ENCODE measurements at places on chromosomes 13 and 19.

DNA sequence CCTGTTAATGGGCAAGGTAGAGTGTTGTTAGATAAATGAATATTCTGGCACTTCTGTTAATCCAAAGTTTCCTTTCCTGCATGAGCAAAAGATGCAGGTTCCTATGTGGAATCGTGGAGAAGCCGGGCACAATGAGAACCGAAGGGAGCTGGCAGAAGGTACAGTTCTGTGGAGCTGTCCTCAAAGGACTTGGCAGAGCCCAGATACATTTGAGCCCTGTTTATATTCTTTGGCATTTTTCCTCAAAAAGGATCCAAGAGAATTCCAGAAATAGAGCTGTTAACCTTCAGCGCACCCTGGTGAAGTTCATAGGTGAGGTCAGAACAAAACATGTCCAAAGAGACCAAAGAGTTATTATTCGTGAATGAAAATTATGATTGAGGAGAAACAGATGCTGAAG is 4.0 kb upstream of the DLEU7 start:
- no peak for DNase-seq

- no peak for DNase-seq
Measured at GRCh38 chr13:26551255-26551860, 6.1 kb upstream of the WASF3 start.

DNA sequence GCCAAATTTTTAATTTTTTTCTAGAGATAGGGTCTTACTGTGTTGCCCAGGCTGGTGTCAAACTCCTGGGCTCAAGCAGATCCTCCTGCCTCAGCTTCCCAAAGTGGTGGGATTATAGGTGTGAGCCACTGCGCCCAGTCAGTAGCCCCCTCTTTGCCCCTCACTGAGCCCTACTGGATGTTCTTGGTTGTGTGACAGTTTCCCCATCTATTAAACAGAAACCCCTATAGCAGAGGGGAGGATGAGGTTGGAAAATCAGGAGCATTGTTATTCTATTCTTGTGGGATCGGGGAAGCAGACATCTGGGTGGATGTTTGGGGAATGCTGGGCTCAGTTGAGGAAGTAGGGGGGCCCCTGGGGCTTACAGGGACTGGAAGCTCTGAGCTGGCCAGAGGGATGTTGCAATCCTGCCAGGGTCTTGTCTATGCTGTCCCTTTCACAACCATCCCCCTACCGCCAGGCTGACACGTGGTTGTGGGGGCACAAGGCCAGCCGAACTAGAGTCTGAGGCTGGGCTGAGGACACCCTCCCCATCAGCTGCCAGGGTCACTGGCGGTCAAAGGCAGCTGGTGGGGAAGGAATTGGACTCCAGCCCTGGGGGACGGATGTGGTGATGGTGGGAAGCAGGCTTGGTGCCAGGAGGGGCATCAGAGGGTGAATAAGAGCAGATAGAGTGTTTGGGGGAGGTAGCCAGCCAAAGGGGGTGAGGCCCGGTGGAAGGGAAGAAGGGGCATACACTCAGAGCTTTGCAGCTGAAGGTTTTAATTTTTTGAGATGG is 10.9 kb downstream of the APOC1 start:
- DNase-seq = no peak

- no peak for DNase-seq
Measured at GRCh38 chr13:41751734-41752445, 209.0 kb downstream of the VWA8 start.

- DNase-seq = no peak
Measured at GRCh38 chr19:35713904-35714495, 3.8 kb upstream of the KMT2B start.

GRCh38 chr13:64069892-64070291 is 2654.2 kb upstream of the PCDH20 start:
- no peak for DNase-seq

GRCh38 chr13:40220299-40220935 is 446.0 kb downstream of the FOXO1 start:
- peak; percentile 23 for DNase-seq

- no peak for DNase-seq
Measured at GRCh38 chr13:41085961-41086585, 24.8 kb downstream of the WBP4 start.

- no peak for DNase-seq
Measured at GRCh38 chr13:77492982-77493381, 42.5 kb upstream of the SCEL start.

DNA sequence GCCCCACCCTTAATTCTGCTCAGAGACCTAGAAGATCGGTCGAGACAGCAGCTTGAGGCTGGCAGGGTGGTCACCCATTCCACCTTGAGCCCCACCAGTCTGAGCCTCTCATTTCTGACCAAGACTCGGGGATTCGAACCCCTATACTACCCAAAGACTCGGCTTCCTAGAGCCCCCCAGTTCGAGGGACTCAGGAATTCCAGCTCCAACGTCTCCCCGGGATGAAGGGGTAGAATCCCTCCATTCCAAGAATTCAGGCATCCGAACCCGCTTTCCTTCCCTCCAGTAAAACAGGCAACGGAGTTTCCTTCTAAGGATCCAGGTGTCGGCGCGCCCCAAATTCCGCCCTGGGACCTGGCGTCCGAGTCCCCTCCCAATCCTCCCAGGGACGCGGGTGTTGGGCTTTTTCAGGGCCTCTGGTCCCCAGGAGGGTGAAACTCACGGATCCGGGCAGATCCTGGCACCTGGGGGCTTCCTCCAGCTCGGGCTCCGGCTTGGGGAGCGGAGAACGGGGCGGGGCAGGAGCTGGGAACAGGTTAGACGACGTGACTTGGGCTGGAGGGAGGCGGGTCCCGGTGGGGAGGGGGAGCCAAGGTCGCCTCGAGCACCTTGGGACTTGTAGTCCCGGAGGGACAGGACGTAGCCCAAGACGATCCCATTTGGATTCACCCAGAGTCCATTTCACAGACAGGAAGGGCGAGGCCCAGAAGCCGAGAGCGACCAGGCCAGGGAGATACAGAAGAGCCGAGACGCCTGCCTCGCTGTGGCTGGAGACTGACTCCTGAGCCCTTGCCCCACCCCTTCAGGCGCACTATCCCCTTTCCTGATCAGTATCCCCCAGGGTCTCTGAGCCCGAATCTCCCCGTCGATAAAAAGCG is at the start of gene PPP1R13L:
PPP1R13L (minus strand) TSS at position 513 of the 878 bp plus-strand sequence. CDS start 6,751 bp downstream, outside the sequence.
- peak; percentile 57 for DNase-seq

DNA sequence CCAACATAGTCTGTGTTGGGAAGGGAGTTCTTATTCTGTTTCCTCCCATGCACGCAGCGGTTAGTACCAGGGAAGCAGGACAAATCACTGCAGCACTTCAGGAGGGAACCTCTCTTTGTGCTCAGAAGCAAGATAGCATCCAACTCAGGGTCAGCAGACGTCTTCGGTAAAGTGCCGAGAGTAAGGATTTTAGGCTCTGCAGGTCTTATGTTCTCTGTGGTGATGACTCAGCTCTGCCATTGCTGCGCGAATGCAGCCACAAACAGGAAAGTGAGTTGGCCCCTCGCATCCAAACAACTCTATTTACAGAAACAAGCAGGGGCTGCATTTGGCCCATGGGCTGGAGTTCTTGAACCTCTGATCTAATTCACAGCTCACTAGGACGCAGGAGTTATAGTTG is 122.1 kb upstream of the SPATA13 start:
- no peak for DNase-seq

- DNase-seq = no peak
Measured at GRCh38 chr13:51134763-51135365, 23.8 kb upstream of the C13orf42 start.

DNA sequence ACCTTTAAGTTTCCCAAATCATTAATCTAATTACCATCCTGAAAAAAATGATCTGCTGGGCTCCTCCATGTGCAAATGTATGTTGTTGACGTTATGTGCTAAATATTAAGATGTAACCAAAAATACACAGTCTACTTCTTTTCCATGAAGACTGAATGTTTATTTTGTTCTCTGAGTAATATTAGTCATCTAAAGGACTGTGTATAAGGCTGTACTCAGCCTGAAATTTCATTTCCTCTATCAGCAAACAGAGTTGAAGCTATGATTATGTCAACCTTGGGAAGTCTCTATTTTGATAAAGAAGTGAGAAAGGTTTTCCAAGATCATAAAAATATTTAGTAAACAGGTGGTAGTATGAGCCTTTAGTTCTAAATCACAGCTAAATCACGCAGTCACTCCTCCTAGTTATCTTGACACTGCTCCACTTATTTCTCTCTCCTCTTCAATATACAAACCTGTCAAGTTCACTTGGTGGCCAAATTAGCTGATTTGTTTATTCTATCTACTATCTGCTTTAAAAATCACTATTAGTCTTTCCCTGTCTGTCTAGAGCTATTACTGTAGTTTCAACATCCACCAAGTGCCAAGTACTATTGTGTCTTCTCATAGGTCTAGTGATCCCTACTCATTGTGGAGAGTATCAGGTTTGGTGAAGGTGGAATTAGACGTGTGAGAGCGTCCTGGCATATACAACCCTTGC is 211.7 kb upstream of the STARD13 start:
- no peak for DNase-seq

DNA sequence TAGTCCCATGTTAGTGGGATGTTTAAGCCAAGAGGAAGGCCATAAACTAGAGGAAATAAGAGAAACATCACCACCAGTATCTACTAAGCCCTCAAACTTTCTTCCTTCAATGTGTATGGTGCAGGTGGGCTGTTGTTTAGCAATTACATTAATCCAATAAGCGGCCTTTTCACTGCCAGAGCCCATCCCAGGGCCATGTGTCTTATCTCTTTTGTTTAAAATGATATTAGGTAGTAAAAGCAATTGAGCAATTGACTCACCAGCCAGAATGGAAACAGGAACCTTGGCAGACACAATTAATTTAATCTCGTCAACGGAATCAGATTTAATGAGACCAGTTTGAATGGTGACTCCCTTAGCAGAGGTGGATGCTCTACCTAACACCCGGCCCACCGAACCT is 1503.5 kb downstream of the UQCRFS1 start:
- DNase-seq = no peak

- DNase-seq = no peak
Measured at GRCh38 chr13:51000571-51001260, 91.1 kb downstream of the RNASEH2B start.

DNA sequence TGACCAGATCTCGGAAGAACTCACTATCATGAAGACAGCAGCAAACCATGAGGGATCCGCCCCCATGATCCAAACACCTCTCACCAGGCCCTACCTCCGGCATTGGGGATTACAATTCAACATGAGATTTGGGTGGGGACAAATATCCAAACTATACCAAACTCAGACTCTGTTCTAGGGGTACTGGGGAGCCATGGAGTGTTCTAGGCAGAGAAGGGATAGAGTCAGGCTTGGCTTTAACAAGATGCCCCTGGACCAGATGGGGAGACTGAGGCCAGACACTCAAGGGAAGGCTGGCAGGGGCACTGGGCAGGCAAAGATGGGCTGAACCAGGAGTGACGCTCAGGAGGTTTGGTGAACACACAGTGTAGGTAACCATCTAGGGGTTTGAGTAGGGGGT is 11.9 kb upstream of the SCN1B start:
- DNase-seq = no peak

- DNase-seq = peak; percentile 47
Measured at GRCh38 chr19:5170329-5170745, 170.3 kb downstream of the PTPRS start.

DNA sequence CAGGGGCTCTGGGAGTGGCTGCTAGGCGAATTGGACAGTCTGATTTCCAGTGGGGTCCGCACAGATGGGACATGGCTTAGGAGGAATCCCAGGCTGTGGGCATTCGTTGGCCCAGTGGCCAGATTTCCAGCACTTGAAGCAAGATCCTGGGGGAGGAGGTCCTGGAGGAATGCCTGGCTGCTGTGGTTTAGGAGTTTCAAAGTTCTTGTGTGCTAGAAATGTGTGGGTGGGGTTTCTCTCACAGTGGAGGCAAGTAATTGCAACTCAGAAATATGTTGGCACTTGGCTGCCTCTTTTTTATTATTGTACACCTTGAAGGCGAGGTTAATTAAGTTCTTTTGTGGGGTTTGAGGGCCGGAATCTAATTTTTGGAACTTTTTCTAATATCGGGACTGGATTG is 17.1 kb downstream of the IGFL3 start:
- DNase-seq = no peak

DNA sequence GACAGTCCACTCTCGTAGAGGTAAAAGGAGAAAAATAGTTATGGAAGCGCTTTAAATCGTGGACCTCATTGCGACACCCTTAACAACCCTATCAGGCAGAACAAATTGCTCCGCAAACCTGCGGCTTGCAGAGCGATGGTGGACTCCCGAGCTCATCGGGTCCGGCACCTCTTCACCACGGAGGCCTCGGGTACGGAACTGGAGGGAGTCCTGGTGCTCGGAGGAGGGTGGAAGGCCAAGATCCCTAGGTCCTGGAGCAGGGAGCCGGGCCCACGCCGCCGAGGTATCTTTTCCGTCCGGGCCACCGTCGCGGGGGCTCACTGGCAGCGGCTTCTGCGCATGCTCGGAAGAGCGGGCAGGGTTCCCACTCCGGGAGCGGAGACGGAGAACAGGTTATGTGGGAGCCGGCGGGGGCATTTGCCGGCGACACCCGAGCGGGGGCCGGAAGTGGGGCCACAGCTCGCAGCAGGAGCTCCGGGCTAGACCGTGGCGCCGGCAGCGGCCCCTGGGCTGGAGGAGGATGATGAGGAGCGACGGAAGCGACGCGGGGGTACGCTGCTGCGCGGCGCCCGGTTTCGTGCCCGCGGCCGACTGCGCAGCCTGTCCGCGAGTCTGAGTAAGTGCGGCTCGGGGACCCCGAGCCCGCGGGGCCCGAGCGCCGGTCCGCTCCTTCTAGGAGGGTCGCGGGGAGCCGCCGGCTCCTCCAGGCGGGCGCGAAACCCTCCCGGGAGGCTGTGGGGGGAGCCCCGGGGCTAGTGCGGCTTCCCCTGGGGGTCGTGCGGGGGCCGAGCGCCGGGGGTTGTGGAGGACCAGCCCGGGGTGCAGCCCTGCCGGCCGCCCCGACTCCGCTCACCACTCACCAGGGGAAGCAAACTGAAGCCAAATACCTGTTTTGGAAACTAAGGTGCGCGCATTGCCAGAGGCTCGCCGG is at the start of gene ABHD13:
ABHD13 (plus strand) TSS at position 349 of the 931 bp plus-strand sequence. CDS start 10,827 bp downstream, outside the sequence.
- peak; percentile 93 for DNase-seq

- no peak for DNase-seq
Measured at GRCh38 chr13:45768656-45769479, 66.7 kb downstream of the CBY2 start.

DNA sequence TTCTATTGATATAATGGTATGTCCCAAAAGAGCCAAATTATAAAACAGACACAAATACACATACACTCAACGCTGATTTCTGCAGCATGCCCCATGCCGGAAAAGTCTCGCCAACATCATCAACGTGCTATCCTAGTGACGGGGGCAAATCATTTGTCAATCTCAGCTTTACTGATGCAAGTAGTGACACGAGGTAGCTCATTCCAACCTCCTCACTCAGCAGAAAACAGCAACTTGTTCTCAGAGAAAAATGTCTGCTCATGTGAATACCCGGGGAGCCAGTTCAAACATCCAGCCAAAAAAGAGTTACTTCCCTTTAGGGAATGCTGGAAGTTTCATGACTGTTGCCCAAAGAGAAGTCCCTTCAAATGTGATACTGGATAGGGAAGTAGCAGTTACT is 46.3 kb downstream of the SOX21 start:
- no peak for DNase-seq

- DNase-seq = no peak
Measured at GRCh38 chr19:42380155-42380554, 9.9 kb downstream of the CNFN start.

DNA sequence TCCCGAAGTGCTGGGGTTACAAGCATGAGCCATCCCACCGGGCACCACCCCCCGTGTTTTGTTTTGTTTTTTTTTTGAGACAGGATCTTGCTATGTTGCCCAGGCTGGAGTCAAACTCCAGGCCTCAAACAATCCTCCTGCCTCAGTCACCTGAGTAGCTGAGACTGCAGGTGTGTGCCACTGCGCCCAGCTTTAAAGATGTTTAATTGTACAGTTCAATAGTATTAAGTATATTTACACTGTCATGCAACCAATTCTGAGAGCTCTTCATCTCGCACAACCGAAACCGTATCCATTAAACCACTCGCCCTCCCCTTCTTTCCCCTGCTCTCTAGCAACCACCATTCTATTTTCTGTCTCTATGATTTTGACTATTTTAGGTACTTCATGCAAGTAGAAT is 15.6 kb downstream of the NUCB1 start:
- no peak for DNase-seq
